ENCODE measurements at places on chromosomes 12 and 14. TPM values are rescaled to one million over a fixed set of nuclear protein-coding genes. Genes with fewer than 3 reads are reported as not detected.

The BAG5 gene
- total RNA-seq = 25.0 TPM

The GPR84 gene
- total RNA-seq = 0.53 TPM

The SMCO2 gene
- 0.18 TPM for total RNA-seq

The DBX2 gene
- total RNA-seq = 0.12 TPM

The CMA1 gene
- total RNA-seq = not detected

The E2F7 gene
- 4.6 TPM for total RNA-seq

The C1S gene
- 87.9 TPM for total RNA-seq

The MAP1LC3B2 gene
- total RNA-seq = 0.29 TPM

The KRT86 gene
- not detected for total RNA-seq

The OASL gene
- 0.70 TPM for total RNA-seq

The NELL2 gene
- total RNA-seq = 14.5 TPM

The KRT77 gene
- total RNA-seq = not detected

The IL22 gene
- not detected for total RNA-seq

The MGAT4C gene
- total RNA-seq = 3.4 TPM

The CLEC12A gene
- total RNA-seq = 5.2 TPM

The TMEM121 gene
- total RNA-seq = 14.7 TPM

The SRP54 gene
- total RNA-seq = 46.4 TPM

The FGD6 gene
- total RNA-seq = 14.5 TPM

The CCDC196 gene
- not detected for total RNA-seq

The AACS gene
- 28.5 TPM for total RNA-seq

The OR4K5 gene
- total RNA-seq = not detected

The TOMM20L gene
- total RNA-seq = not detected

The SERPINA4 gene
- 1.4 TPM for total RNA-seq

The CLEC1A gene
- total RNA-seq = 6.1 TPM

The GARIN6 gene
- total RNA-seq = not detected

The AKAP6 gene
- 17.8 TPM for total RNA-seq

The HOXC12 gene
- not detected for total RNA-seq

The PPFIA2 gene
- 10.7 TPM for total RNA-seq

The TEX52 gene
- total RNA-seq = not detected

The CDCA3 gene
- total RNA-seq = 18.0 TPM

The PLA2G1B gene
- total RNA-seq = not detected

The LBHD2 gene
- total RNA-seq = not detected

The LMNTD1 gene
- total RNA-seq = not detected

The RPS6KA5 gene
- 10.6 TPM for total RNA-seq

The SLC8A3 gene
- total RNA-seq = 2.7 TPM

The CKB gene
- 140 TPM for total RNA-seq

The ACVRL1 gene
- total RNA-seq = 72.2 TPM

The B4GALNT1 gene
- 1.3 TPM for total RNA-seq

The RNASE7 gene
- total RNA-seq = 0.18 TPM

The VWF gene
- 34.8 TPM for total RNA-seq

The RND1 gene
- total RNA-seq = 4.3 TPM

The RTN1 gene
- total RNA-seq = 7.9 TPM
